ENCODE measurements at places on chromosomes 1 and 21. TPM values are rescaled to one million over a fixed set of nuclear protein-coding genes. Genes with fewer than 3 reads are reported as not detected.
A peak's percentile ranks its signal among the peaks of the same experiment; 100 is the strongest.

- DNase-seq: peak; percentile 66
Measured at GRCh38 chr1:154427173-154428139, 22.3 kb downstream of the IL6R start.

DNA sequence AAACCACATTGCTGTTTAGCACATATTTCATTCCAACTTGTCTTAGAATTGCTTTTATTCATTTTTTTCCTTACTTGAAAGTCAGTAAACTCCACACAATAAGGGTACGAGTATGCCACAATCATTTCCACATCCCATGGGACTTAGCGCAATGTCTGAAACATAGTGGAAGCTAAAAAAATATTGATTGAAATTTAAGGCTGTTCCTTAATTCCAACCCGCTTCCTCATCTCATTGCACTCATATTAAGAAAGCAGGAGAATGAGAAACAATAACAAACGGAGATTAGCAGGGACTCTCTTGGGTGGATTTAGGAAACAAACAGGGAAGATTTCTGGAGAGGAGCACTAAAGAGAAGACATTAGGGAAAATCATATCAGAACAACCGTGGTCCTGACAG is 39.3 kb upstream of the RGS4 start:
- no peak for DNase-seq

MYCL gene
- total RNA-seq: 0.14 TPM

DNA sequence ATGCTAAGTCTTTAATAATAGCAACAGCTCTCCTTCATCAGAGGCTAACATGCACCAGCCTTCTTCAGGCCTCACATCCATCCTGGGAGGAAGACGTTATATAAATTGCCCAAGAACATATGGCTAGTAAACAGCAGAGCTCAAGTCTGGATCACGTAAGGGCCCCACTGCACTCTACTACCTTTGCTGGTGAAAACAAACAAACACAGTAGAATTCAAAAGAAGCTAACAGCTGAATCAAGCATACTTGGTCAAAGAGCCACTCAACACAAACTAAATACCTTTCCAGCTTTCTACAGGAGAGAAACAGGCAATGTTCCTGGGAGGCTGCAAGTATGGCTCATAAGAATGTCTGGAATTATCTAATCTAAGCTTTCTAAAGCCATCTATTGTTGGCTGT is 66.0 kb downstream of the WLS start:
- no peak for DNase-seq

AMY2A gene
- total RNA-seq: 3.3 TPM

DNA sequence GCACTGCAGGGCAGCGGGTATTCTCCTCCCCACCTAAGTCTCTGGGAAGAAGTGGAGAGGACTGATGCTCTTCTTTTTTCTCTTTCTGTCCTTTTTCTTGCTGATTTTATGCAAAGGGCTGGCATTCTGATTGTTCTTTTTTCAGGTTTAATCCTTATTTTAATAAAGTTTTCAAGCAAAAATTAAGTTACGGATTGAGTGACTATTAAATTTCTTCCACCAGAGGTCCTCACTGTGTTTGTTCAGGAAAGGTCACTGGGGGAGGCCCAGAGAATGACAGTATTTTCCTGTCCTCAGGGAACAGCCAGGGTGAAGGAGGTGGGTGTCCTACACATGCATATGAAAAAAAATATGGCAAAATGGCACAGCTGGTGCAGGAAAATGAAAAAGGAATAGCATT is 4.4 kb upstream of the ELF3 start:
- no peak for DNase-seq

GRCh38 chr1:39016604-39017171 is 9.5 kb upstream of the NDUFS5 start:
- DNase-seq: no peak

DNA sequence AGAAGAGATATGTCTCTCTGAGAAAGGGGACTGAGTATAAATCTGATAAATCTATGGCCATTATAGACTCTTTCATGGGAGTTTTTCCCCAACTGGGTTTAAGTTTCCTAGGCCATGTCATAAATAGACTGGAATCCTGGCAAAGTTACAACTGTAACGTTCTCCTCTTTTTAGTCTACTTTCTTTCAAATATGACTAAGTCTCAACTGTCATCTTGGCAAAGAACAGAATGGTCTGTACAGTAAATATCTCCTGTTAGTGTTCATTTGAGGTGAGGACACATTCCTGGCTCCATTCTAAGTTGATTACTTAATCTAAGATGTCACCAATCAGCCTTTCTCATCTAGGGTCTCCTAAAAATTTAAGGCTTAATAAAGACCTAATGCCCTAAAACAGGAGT is 300.5 kb downstream of the BRINP2 start:
- DNase-seq: no peak

GRCh38 chr1:158681606-158682005 is 4.9 kb downstream of the SPTA1 start:
- no peak for DNase-seq

DNA sequence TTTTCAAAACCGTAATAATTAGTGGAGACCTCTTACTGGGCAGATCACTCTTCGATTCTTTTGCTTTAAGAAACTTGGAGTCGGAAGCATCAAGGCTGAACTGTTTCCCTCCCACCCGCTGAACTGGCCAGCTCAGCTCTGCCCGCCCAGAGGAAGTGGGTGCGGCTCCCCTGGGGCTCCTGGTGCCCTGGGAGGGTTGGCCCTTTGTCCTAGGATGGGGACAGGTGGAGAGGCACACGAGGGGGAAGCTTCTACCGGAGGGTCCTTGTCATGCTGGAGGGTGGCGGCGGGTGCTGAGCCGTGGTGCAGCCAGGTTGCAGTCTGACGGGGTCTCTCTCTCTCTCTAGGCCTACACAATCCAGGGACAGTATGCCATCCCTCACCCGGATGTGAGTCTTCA is 64.3 kb upstream of the COL6A1 start:
- DNase-seq: no peak

CFAP107 gene
- not detected for total RNA-seq

GRCh38 chr1:3852711-3853485 is 4.1 kb downstream of the CEP104 start:
- DNase-seq: no peak

DNA sequence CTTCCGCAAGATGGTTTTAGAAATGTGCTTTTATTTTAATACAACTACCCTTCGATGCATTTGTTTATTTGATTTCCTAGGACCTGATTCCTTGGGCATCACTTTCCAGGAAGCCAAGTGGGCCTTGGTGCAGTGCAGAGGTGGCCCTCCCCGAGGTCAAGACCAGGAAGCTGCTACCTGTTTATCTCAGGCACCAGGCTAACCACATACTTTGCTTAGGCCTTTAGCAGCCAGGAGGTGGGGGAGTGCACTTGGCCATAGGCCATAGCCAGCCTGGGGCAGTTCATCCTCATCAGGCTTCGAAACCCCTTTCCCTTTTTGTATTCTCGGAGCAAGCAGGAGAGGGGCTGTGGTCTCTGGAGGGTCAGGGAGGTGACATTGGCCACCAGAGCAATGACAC is 45.4 kb downstream of the SMYD2 start:
- DNase-seq: no peak

SORT1 gene
- total RNA-seq: 125 TPM

KRTAP11-1 gene
- total RNA-seq: not detected

DNA sequence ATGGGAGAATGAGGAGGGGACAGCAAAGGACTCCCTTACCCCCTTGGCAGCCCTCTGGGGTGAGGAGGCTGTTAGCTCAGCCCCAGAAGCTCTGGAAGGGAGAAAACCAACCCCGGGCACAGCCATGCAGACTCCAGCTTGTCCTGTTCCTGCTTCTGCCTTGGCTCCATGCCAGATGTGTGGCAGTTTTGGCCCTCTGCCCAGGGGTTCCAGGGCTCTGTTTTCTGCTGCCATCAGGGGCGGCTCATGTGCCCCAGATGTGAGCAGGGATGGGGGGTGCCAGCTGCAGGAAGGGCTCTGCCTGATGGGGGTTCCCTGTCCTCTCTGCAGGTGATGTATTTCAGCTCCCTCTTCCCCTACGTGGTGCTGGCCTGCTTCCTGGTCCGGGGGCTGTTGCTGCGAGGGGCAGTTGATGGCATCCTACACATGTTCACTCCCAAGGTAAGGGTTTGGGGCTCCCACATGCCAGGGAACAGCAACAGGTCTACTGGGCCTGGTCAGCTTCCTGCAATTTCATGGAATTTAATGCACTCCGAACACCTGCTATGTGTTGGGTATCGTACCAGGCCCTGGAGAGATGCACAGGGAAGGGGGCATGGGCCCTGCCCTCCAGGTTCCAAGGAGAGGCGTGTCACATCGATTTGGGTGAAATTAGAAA is 26.1 kb downstream of the SLC6A17 start:
- no peak for DNase-seq
